GOT3 (cell line): ENCODE measurements at places on chromosomes 3 and 15.

DNA sequence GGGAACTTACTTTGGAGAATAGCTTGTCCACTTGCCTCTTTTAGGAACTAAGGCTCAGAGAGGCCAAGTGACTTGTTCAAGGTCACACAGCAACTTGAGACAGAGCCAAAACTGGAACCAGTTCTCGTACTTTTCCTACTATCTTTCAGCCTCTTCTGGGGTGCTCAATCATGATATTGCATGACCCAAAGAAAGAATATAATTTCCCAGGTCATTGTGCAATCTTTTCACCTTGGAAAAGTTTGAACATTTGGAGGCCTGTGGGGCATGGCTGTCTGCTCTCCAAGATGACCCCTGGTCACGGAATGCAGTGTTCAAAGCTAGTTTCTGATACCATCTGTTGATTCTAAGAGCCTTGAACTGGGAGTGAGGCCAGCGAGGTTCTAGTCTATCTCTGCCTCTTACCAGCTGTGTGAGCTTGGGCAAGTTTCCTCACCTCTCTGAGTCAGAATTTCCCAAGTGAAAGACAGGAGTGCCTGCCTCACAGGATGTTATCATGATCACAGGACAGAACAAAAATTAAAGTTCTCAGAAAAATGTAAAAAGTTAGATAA lies 89.7 kb downstream of the BDH1 start:
- DNase-seq = no peak

DNA sequence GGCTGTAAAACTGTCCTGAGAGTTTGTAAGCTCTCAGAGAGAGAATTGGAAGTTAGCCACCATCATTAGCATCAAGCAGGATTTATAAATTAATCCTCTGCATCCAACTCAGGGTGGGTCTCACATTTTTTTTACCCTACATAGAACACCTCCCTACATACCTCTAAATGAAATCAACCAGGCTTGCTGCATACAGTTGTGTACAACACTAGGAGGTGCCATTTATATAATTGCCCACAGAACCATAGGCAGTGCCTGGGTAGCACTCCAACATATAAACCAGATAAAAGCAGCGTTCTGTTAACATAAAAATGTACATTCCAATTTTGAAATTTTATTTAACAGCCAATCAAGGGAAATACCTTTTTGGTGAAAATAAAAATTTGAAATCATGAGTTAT lies 48.2 kb upstream of the SELENOK start:
- no peak for DNase-seq

GRCh38 chr3:58658508-58658907 lies 8.1 kb downstream of the FAM3D start:
- no peak for DNase-seq

DNA sequence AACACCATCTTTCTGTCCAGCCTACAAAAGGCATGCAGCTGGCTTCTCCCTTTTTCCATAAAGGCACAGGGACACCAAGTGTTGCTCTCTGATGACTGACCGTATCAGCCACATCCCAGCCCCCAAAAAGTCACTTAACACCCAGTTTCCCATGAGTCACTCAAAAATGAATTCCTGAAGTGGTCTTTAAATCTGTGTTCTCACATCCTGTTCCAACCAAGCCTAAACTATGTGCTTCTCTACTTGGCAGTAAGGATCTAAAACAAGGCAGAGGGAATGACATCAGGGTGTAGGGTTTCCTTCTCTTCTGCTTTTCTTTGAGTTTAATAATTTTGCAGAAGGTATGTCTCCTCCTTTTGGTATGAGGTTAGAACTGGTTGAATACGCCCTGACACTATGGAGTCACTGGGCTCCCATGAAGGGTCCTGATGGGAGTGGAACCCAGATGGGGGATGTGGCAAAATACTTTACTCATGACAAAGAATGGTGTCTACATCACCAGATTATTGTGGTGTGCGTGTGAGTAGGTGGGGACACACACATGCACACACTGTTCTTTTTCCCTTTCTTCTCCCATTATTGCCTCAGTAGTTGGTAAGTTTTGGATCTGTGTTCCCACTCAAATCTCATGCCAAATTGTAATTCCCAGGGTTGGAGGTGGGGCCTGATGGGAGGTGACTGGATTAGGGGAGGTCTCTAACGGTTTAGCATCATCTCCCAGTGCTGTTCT lies 35.6 kb upstream of the CCK start:
- no peak for DNase-seq

- DNase-seq = no peak
Measured at GRCh38 chr3:118636841-118637240, 397.8 kb downstream of the IGSF11 start.

GRCh38 chr3:148958696-148959095 lies 32.6 kb upstream of the GYG1 start:
- DNase-seq = no peak

GRCh38 chr3:184725176-184725719 lies 13.4 kb upstream of the MAGEF1 start:
- DNase-seq = no peak

GRCh38 chr15:43492266-43492665 lies 690 bp downstream of the TP53BP1 start:
- DNase-seq = no peak

GRCh38 chr15:28899061-28899738 lies 13.4 kb downstream of the APBA2 start:
- no peak for DNase-seq

DNA sequence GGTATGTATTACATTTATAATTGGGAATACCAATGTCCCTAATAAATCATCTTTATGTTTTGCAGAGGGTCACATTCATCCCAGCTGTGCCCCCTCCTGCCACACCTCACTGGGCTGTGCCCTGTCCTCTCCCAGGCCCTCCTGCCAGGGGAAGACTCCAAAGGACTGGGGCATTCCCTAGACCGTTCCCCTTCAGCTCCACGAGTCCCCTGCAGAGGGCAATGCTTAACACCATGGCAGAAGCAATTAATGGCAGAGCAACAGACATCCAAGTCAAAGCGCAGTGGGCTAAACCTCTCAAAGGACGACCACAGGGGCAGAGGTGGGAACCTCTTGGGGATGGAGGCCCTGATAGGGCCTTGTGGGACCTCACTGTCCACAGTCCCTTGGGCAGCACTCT lies 71.3 kb upstream of the SEC13 start:
- no peak for DNase-seq

DNA sequence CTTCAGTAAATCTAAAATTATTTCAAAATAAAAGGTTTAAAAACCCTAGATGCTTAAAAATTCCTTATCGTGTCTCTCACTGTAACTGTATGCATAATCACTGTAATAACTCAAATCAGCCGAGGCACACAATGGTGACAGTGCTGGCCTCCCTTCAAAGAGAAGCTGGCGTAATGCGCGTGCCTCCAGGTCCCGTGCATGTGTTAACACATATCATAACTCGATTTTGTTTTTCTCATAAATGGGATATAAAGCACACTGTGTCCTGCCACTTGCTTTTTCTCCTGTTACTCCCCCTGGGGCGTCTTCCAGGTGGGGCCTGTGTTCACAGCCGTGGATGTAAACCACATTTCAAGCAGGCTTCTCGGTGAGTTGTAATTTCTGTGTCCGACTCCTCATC lies 56.0 kb downstream of the TPRA1 start:
- DNase-seq = no peak

GRCh38 chr3:155629056-155629455 lies 115.8 kb downstream of the PLCH1 start:
- no peak for DNase-seq

GRCh38 chr15:47505712-47506328 lies 211.5 kb upstream of the SEMA6D start:
- no peak for DNase-seq

GRCh38 chr3:127690106-127690505 lies 17.4 kb downstream of the ABTB1 start:
- DNase-seq = no peak

GRCh38 chr3:141669434-141669833 lies 68.7 kb upstream of the RNF7 start:
- no peak for DNase-seq

- DNase-seq = no peak
Measured at GRCh38 chr3:130916507-130917167, 22.8 kb downstream of the ATP2C1 start.

DNA sequence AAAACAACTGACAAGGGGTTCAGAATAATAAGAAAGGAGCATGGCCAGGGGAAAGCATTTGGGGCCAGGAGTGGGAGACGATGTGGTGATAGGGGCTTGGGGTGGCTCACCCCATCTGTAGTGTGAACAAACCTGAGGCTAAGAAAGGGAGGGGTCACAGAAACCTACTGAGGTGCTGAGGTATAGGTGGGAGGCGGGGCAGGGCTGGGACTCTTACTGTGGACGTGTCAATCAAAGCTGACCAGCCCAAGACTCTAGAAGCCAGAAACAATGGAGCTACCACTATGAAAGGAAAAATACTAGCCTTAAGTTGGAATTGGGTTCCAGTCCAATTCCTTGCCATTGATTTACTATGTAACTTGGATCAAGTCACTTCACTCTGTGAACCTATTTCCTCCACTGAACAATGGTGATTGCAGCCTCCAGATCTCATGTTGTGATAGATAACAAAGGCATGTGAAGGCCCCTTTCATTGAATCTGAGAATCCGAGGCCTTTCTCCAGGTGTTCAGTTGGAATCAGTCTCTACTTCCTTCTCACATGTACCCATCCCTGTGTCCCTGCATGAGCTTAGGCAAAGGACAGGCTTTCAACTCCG lies 260.9 kb upstream of the HES1 start:
- no peak for DNase-seq

DNA sequence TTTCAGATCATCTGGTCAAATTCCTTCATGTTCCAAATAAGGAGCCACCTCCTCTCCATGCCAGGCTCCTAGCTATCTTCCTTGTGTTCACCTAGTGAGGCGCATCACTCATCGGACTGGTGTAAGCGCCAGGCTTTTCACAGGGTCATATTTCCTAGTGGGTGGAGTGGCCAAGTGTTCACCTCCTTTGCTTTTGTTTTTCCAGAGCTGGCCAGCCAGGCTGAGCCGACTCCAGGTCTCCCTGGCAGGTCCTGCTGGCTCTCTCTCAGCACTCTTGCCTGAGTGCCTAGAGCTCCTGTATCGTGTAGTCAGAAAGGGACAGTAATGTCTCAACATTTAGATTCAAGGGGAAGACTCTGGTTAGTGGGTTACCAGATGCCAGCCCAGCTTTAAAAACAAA lies 31.0 kb downstream of the HEG1 start:
- no peak for DNase-seq

DNA sequence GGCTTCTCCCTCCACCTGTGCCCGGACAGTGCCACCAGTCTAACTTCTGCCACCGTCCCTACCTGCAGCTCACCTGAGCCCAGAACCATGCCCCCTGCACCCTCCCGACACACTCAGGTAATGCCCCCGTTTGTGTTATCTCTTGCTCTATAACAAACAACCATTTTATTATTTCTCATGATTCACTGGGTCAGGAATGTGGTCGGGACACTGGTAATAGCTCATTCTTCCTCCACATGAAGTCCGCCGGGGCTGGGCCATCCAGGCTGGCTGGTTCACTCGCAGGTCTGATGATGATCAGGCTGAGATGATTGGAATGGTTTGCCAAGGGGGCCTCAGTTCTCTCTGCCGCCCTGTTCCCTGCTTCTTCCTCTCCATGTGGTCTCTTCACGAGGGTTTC lies 20.3 kb upstream of the NR2E3 start:
- no peak for DNase-seq

GRCh38 chr15:68205558-68205944 lies 419 bp upstream of the CALML4 start:
- DNase-seq = no peak

- no peak for DNase-seq
Measured at GRCh38 chr15:77094397-77095030, 23.6 kb upstream of the TSPAN3 start.

DNA sequence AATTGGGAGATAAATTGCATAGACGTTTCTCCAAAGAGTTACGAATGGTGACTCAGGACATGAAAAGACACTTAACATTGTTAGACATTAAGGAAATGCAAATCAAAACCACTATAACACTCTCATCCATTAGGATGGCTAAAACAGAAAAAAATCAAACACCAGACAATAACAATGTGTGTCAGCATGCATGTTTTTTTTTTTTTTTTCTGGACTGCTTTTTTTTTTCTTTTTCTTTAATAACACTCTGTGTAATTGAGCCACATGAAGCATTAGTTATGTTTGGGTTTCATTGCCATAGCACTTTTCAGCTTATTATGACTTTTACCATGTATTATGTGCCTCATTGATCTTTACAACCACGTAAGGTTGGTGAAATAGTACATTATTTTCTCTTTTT lies 95.0 kb downstream of the NFKBIZ start:
- DNase-seq = no peak

- DNase-seq = no peak
Measured at GRCh38 chr3:13051066-13051465, 22.2 kb downstream of the IQSEC1 start.

DNA sequence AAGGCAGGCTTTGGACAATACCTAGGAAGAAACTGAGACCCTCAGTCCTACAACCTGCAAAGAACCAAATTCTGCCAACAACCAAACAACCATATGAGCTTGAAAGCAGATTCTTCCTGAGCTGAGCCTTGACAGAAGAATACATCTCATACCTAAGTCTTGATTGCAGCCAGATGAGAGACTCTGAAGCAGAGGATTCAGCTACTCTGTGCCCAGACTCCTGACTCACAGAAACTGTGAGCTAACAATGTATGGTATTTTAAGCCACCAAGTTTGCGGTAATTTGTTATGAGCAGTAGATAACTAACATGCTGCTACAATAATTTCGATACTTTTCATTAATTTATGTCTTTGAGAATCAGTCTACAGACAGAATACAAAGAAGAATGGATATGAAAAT lies 325.1 kb upstream of the CBLB start:
- DNase-seq = no peak

DNA sequence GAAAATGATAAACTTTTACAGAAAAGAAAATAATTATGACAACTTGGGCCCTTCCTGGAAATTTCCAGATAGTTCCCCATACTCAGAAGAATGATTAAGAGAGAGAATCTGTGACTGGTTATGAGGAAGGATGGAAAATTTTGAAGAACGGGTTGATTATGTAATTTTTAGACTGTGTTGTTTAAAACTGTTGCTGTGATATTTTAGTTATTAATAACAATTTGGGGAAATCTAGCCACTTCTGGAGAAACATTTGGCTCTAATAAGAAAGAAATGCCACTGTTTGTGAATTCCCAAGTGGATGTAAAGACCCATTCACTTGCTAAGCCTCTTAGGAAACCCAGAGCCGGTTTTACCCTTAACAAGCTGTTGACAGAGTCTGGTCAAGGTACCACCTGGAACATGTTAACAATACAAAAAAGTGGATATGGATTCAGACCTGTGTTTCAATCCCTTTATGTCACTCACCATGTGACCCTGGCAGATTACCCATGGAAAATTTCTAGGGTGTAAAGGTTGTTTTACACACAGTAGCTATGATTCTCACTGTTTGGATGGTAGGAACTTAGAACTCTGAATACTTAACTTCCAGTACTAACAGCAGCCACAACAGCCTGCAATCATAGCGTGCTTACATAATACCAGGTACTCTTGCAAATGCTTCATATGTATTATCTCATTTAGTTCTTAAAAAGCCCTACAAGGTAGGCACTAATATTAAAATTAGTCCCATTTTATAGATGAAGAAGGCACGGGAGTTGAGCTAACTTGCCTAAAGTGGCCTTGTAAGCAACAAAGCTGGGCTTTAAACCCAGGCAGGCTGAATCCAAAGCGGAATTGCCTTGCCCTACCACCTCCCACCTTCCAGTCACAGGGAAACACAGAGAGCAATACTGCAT lies 32.0 kb downstream of the ZBTB38 start:
- no peak for DNase-seq
